ENCODE measurements at places on chromosomes 12 and 14.

GRCh38 chr12:2054091-2055018 is 1.6 kb downstream of the CACNA1C start:
- no peak for DNase-seq

DNA sequence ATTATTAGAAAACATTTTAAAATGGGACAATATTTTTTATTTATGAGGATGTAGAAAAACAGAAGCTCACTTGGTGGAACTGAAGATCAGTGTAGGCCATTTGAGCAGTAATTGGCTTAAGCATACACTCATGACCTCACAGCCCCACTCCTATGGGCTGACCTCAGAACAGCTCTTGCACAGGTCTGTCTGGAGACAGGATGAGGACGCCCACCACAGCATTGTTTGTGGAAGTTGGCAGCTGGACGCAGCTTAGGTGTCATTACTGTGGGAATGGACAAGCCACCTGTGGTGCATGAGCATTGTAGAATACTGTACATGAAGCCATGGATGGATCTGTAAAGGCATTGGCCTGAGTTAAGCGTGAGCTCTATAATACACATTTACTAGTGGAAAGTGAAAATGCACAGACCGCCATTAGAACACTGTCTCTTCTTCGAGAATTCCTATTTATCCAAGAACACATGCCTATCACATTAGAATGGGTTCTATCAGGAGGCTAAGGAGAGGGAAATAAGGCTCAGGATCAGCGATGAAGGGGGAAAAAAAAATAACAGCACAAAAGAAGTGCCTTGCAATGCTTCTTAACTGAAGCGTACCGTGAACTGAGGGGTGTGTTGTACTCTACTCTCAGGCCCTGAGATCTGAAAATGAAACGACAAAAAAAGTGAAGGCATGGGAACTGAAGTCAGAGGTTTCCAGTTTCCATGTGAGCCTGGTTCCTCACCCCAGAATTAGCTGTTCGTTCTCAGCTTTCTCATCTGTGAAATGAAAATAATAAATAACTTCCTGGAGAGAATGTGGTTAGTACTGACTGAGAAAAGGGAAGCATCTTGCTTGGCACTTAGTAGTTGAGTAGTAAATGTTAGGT is 33.6 kb downstream of the KCNA1 start:
- DNase-seq: no peak

- DNase-seq: no peak
These were observed 302.5 kb upstream of the AMIGO2 start for GRCh38 chr12:47382305-47382704.

GRCh38 chr14:100121643-100122480 is 37.6 kb downstream of the DEGS2 start:
- no peak for DNase-seq

- DNase-seq: no peak
These were observed 8.6 kb upstream of the SNRNP35 start for GRCh38 chr12:123449249-123449733.

DNA sequence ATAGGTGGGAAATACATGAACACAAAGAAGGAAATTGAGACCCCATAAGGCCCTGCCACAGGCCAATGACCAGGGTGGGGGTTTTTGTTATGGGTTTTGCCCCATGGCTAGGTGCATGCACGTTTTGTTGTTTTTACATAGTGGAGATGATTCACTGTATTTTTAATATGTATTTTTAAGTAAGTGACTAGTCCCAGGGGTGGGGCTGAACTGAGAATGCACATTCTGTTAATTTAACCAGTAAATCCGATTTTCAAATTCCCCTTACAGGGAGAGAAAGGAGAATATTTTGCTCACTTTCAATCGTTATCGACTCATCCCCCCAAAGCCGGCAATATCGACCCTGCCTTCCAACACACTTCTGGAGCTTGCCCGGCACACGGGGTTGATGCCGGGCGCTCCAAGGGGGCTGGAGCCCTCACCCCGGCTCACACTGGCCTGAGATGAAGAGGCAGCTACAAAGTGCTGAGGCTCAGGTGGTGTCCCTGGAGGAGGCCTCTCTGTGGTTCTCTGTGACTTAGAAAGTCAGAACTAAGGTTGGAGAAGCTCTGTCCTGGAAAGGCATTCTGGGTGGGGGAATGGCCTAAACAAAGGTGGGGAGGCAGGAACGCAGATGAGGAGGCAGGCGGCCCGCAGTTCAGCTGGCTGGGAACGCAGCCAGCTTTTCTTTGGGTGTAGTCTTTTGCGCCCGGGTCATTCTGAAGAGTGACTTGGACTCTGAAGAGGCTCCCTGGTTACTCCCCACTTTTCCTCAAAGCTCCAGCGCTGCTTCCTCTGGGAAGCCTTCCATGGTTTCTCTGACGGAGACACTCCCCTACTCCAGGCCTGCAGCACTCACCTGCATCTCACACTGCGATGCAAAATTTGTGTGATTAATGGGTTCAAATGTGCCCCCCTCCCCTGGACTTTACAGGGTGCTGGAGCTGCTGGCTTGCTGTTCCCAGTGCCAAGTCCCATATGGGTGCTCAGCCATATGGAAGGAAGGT is 50.7 kb upstream of the DLK1 start:
- DNase-seq: no peak

DNA sequence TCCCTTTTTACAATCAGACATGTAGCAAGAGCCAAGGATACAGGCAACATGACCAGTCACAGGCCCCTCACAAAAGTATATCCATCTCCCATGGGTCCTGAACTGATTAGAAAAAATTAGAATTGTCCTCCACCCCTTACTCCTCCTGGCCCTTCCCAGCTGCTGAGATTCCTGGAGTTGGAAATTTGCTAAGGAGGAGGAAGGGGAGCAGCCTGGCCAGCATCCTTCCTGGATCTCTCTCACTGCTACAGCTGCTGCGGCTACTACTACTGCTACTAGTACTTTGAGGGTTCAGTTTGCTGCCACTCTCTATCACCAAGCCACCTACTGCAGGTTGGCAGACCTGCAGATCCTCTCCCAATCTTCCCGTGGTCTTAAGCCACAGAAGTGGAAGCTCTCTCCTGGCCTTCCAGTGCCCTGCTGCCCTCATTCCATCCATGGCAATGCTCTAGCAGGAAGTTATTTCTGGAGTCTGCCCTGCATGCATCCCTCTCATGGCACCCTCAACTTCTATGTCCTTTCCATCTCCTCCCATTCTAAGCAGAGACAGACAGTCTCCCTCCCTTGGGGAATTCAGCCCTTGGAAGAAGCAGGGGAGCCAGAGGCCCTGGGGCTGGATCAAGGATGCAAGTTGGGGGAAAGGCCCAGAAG is 1.0 kb downstream of the ITGA7 start:
- DNase-seq: no peak

GRCh38 chr12:56307221-56307965 is 7.3 kb upstream of the CS start:
- no peak for DNase-seq

DNA sequence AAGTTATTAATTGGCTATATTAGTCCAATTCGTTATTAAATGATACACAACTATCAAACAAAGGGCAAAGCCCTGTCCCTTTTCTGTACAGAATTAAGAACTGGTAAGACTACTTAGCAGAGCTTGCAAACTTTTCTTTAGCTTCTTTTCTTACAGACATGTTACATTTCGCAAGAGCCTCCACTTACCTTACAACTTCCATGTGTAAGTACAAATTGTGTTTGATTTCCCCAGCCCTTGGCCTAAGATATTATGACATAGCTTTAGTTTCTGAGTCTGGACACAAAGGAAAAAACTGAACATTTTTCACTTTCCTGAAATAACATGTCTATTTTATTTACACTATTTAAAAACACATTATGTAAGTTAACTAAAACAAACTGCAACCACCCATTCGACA is 1.7 kb downstream of the ATF7 start:
- peak; percentile 48 for DNase-seq

DNA sequence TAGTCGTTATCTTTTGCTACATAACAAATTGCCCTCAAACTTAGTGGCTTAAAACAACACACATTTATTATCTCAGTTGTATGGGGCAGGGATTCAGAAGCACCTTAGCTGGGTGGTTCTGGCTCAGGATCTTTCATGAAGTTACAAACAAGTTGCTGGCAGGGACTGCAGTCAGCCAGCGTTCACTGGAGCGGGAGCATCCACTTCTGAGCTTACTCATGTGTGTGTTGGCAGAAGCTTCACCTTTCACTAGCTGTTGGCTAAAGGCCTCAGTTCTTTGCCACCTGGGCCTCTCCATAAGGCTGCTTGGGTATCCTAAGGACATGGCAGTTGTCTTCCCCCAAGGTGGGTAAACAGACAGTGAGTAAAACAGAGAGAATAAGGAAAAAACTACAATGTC is 365.7 kb downstream of the RPS29 start:
- no peak for DNase-seq

DNA sequence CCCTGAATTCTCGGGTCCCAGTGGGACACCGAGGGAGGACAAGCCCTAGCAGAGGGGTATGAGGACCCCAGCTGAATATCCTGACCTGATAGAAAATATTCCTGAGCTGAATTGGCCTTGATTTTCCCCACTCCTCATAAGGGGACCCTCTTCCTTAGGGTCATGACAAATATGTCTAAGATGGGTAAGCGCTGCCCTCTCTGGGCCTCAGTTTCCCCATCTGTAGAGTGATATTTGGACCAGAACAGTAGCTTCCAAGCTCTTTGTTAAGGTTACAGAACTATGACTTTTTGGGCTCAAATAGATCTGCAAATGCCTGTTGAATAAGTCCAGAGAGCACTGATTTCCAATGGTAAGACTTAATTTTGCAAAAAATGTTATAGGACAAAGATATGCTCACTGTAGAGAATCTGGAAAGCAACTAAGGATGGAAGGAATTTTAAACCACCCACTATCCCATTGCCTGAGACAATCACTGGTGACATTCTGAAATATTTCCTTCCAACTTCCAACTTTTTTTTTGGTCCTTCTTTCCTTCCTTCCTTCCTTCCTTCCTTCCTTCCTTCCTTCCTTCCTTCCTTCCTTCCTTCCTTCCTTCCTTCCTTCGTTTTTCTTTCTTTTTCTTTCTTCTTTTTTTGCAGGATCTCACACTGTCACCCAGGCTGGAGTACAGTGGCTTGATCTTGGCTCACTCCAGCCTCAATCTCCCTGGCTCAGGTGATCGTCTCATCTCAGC is 32.0 kb downstream of the MYL2 start:
- DNase-seq: no peak

DNA sequence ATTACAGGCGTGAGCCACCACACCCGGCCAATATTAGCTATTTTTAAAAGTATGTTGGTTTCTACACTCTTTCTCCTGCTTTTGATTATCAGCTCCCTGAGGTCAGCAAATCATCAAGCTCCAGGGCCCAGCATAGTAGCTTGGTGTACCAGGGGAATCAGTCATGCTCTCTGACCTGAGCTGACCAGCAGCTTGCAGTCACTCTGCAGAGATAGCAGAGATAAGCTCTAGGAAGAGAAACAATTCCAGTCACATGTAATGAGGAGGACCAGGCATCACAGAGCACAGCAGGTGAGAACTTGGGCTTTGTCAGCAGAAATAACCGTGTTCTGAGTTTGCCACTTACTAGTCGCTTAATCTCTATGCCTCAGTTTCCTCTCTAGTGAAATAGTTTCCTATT is 8.5 kb downstream of the PLEKHD1 start:
- DNase-seq: no peak

- no peak for DNase-seq
These were observed 28.3 kb downstream of the FRMD6 start for GRCh38 chr14:51680031-51680430.

DNA sequence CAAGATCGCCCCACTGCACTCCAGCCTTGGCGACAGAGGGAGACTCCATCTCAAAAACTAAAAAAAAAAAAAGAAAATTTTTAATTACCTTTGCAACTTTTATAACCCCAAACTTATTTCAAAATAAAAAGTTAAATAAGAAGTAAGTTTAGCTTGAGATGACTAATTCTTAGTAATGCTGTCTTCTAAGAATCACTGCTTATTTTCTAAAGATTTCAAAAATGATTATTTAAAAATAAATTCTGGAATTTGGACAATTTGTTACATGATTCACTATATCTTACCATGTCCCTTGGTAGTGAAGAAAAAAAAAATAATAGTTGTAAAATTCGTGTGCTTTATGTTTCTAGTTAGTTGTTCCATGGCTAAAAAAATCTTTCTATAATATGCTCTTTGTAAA is 11.6 kb upstream of the HECTD1 start:
- DNase-seq: no peak

DNA sequence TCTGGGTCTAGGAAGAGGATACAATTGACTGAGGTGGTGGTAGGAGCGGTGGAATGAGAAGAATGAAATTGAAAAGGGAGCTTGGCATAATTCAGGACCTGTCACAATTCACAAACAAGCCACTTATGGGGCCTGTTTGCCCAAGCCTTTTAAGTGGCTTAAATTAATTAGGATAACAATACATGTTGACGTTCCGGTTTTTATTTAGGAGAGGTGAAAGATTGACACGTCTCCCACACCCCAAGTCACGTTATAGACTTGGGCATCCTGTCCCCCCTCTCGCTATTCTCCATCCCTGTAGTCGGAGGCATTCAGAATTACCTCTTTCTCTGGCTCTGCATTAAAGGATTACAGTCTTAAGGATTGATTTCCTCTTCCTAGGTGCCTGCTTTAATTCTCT is 954 bp upstream of the CALCOCO1 start:
- DNase-seq: no peak

DNA sequence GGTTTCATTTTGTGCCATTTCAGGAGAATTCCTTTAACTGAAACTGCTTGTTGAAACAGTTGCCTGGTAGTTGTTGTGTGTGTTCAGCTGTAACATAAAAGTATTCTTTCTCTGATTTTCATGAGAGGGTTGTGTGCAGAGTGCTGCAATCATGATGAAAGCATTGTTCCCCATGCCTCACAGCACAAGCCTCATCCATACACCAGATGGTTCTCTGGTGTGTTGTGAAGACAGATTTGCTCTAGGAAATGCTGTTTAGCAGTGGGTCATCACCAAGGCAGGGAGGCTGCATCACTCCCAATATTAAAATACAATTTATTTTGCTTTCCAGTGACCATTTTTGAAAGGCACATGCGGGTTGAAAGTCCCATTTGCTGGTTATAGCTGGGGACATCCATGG is 404.4 kb downstream of the AACS start:
- no peak for DNase-seq

GRCh38 chr14:104779776-104780512 is 15.6 kb downstream of the AKT1 start:
- DNase-seq: no peak

DNA sequence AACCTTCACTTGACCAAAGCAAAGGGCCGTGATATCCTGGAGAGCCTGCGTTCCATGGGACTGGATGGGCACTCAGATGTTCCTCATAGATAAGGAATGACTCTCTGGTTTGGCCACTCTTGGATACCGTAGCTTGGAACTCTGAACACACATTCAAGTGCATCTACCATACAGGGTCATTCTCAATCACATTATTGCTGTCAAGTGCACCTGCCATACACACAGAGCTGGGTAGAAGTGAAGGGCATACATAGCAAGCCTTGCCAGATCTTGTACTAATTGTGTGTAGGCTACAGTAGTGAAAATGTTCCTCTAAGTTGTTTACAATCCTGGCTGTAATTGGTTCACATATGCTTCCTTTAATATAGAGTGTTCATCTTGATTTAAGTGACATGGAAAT is 58.3 kb downstream of the PELI2 start:
- DNase-seq: no peak

DNA sequence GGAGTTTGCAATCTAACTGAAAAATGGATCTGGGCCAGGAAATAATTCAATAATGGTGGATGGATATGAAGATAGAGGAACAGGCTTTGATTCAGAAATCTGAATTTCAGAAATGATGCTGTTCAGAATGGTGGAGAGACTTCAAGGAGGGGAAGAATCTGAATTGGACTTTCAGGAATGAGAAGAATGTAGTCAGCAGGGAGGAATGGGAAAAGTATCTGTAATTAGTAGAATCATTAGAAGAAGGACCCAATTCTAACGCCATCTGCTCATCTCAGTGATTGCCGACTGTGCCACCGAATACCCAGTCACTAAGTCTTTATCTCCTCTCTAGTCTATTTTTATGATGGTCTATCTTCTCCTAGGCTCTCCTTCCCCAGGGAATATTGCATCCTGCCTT is 363.2 kb downstream of the GALC start:
- DNase-seq: no peak

Measured in pons (tissue), 1 donor.